Stimulated activated CD4-positive, alpha-beta T cell treated with anti-CD3 and anti-CD28 coated beads, Interleukin-15, amount 100 ng/mL, for 48 hours (primary cell): ENCODE measurements at places on chromosomes 1 and 21.

DNA sequence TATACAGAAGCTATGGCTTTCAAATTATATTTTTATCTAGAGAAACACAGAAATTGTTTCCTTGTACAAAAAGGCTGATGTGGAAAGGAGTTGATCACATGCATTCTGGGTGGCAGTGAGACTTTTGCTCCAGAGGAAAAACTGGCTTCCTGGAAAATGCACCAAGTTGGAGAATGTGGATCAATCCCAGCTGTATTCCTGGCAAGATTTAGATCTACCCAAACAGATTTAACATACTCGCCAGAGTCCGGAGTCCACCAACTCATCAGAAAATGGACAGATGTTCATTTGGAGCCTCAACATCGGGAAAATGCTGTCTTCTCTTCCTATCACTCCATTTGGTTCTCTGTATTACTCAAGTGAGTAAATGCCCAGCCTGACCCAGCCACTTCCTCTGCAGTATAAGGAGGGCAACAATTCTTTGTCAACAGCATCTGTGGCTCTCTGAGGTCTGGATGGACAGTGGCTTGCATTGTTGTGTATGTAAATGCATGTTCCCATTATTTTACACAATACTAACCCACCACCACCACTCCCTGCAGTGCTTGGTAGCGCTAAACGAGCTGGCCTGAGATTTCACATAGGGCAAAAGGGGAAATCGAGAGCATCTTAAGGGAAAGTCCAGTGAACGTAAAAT, 226.2 kb upstream of the IRF2BP2 start:
- DNase-seq = no peak

DNA sequence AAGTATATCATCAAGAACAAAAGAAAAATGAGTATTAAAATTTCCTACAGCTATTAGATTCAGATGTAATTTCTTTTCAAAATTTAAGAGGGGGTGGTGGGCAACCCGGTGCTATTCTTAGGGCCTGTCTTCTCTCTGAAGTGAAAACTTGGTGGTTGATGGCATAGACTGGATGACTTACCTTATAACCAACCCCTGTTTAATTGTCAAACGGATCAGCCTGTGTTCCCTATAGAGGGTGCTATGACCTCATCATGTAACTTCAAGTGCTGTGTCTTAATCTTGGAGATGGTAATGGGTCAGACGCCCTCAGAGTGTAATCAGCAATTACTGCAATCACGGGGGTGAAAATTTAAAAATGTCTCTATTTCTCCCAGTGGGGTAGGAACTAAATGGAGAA, 176.2 kb downstream of the PCP4 start:
- DNase-seq = no peak

- DNase-seq = no peak
Measured at GRCh38 chr1:25556791-25557476, 13.5 kb downstream of the LDLRAP1 start.

- no peak for DNase-seq
Measured at GRCh38 chr1:115641762-115642167, at the start of gene VANGL1. Gene VANGL1 (plus strand): TSS chr1:115641970. CDS start chr1:115651414, 9,444 bp downstream.

- DNase-seq = no peak
Measured at GRCh38 chr1:226708967-226709396, 30.1 kb downstream of the ITPKB start.

DNA sequence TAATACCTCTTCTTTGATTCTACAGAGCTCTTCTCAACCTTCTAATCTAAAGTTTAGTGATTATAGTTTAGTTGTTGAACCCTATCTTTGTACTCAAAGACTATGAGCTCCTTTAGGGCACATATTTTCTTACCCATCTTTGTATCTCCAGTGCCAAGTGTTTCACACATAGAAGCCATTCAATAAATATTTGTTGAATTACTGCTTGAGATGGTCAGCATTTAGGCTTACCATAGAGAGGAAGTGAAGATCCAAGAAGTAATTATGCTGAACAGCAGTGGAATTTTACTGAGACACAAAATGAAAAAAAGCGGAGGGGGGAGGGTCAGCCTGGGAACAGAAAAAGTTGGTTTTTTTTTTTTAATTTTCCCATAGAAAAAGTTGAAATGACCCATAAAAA, 21.9 kb downstream of the PIK3R3 start:
- DNase-seq = no peak

GRCh38 chr1:46221749-46222148, 18.6 kb downstream of the LURAP1 start:
- no peak for DNase-seq

DNA sequence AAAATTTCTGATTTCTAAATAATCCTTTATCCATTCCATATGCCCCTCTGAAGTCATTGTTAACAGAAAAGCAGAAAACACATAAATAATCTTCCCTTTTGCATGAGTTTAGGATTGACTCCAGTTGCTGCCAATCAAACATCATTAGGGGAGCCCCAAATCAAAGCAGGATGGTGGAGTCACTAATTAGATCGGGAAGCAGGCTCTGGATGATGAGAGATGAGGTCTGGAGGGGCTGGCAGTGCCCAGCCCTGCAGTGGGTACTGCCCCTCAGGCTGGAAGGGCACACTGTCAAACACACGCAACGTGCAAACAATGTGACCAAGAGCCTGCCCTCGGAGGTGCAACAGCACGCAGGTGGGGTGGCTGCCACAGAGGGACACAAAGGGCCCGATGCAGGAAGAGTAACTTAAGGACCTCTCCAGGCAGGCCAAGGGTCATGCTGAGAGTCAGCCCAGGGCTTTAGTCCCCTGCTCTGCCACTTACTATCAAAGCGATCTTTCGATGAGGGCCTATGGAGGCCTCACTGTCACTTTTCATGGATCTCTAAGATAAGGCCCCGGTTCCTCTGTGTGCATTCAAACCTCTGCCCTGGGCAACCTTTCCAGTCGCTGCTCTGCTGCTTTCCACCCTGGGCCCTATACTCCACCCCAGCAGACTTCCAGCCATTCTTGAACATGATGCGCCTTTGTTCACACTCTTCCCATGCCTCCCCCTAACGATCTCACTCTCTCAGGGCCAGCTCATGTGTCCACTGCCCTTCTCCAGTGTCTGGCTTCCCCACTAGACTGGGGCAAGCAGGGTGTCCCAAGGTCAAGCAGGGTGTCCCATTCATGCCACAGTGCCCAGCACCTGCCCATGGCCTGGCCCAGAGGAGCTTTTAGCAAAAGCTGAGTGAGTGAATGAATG, 98.9 kb downstream of the DMRTB1 start:
- no peak for DNase-seq

DNA sequence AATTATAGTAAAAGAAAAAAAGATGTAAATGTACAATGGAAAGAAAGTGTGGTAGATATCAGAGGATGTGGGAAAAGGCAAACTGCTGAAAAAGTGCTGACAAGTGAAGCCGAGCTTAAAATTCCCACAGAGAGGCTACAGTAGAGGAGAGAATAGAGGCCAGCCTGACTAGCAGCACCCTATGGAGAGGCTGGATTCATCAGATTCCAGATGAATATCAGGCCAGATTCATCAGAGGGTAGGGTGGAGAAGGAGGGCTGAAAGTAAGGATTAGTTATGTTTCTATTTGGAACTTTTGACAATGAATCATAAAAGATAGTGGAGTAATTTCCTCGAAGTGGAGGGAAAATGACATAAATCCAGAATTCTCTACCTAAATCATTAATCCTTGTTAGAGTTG, 60.4 kb upstream of the NEK7 start:
- DNase-seq = no peak
